Left renal pelvis (tissue), 4 donors: ENCODE measurements at places on chromosomes 16 and 17. TPM values are rescaled to one million over a fixed set of nuclear protein-coding genes. Genes with fewer than 3 reads are reported as not detected.

- no peak for DNase-seq
These were observed 40.5 kb downstream of the TENT4B start for GRCh38 chr16:50193594-50193993.

DNA sequence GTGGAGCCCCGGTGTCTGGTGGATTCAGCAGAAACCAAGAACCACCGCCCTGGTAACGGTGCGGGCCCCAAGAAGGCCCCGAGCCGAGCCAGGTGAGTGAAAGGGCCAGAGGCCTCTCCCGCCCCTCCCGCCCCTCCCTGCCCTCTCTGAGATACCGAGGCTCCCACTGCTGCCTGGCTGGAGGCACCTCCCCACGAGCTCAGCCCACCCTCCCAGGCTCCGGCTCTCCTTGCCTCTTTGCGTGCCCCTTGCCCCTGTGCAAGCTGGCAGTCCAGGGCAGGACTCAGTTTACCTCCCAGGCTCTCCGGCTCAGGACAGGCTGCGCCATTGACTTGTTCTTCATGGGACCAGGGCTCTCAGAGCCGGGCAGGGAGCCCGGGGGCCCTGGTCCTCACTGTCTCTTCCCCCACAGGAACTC is 14.1 kb upstream of the MYO15B start:
- no peak for DNase-seq

DNA sequence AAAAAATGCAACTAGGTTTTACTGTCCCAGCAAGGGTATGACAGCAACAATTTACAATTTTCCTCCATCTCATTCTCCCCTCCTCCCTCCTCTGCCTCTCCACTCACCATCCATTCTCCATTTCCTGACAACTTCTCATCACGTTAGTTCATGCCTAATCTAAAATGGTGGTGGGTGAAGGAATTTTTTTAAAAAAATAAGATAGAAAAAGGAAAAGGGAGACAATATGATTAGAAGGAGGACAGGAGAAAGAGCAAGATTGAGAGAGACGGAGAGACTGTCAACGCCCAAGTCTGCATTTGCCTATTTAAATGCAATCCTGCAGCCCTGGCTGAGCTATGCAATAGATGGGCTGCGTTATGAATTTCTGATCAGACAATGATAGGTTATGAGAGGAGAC is 380.7 kb upstream of the PSMD7 start:
- no peak for DNase-seq

GRCh38 chr17:55152236-55152635 is 112.5 kb upstream of the HLF start:
- no peak for DNase-seq

- no peak for DNase-seq
These were observed 4.4 kb downstream of the SNAI3 start for GRCh38 chr16:88681709-88682451.

DNA sequence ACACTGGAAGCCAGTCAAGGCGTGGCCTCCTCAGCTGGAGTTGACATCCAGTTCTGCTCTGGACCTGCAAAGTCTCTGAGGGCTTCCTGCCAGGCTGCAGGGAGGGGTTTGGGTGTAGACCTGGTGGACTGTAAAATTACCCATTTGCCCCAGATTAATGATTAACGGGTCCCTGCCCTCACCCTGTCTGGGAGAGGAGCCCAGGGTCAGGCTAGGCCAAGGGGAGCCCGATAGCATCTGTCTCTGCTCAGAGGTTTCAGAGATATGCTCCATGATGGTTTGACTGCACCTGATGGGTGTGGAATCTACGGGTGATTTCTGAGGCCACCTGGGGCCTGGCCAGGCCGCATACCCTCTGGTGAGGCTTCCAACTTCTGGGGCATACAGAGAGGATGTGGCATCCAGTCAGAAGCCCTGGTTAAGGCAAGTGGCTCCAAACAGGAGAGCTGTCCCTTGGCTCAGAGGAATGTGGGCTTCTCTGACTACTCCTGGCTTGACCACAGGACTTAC is 11.2 kb downstream of the PPY start:
- DNase-seq, result no peak

DNA sequence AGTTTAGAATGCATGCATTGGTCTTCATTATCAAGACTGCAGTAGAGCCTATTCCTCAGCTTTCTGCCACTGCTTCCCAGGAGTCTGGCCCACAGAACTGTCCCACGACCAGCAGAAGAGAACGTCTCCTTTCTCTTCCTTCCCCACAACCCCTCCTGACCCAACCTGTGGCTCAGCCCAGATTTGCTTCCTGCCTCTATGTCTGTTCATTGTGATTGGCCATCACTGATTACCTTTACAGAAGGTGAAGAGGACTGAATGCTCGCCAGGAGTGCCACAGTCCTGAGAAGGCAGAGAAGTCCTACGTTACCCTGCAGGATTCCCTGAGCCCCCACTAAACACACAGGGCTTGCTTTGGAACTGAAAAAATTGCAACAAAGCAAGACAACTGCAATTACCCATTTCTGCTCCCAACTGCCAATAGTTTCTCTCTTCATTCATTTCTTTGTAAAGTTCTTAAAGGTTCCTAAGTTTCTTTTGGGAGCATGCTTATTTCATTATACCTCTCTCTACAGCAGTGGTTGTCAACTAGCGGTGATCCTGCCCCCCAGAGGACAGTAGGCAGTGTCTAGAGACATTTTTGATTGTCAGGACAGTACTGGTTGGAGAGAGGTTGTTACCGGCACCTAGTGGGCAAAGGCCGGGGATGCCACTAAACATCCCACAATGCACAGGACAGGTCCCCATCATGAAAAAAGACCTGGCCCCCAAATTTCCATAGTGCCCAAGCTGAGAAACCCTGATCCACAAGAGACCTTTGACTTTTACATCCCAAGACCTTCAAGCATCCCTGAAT is 4.5 kb upstream of the NAT9 start:
- no peak for DNase-seq

DNA sequence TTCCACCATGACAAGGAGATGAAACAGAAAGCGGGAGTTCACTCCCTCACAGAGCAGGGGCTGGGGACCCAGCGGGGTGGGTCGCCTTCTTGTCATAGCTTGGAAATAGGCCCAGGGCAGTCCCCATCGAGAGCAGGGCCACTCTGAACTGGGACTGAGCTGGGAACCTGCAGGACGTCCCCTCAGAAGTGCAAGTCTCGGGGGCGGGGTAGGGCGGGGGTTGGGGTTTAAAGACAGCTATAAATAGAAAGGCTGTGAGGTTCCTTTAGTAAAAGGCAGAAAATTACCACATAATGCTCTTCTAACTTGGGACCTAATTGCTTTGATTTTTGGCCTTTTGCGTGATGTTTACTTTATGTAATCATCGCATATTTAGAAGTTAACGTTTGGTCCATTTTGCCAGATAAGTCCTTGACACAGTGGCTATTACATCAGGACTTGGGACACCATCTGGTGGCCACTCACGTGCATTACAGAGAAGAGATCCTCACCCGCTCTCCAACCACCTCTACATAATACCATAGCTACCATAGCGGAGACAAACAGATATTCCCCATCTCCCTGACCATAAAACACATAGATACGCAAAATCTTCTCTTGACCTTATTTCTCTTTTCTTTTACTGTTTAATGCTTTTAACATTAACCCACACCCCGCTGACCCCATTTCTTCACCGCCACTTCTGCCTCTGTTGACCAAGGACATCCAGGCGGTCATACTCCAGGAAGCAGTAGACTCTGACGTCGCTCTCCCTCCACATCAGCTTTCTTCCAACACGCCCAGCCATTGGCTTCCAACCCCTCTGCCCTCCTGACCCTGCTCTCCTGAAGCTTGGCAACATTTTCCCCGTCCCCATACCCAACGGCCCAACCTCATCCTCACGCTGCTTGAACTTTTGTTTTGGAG is 27.5 kb upstream of the PIK3R6 start:
- DNase-seq, result peak; percentile 45

The HOXB9 gene
- polyA plus RNA-seq, result 68.6 TPM

The CCL8 gene
- polyA plus RNA-seq, result 4.2 TPM

The TMEM132E gene
- 3.7 TPM for polyA plus RNA-seq

The VASN gene
- polyA plus RNA-seq, result 37.7 TPM
